Panc1 (cell line): ENCODE measurements at places on chromosomes 13 and 19. TPM values are rescaled to one million over a fixed set of nuclear protein-coding genes. Genes with fewer than 3 reads are reported as not detected.

Gene AMER2
- not detected for total RNA-seq

Gene GARIN5B
- not detected for total RNA-seq

Gene NPHS1
- 0.67 TPM for total RNA-seq

Gene CEACAM16
- total RNA-seq = not detected

Gene NLRP4
- total RNA-seq = not detected

Gene PBX4
- total RNA-seq = 8.3 TPM

Gene LGALS7B
- 3.6 TPM for total RNA-seq

Gene ZNF682
- total RNA-seq = 4.5 TPM

Gene NUFIP1
- total RNA-seq = 6.6 TPM

Gene LDLR
- 203 TPM for total RNA-seq

Gene MED25
- 52.4 TPM for total RNA-seq

Gene NFKBIB
- total RNA-seq = 185 TPM

Gene DENND1C
- total RNA-seq = 0.39 TPM

Gene ZNF112
- total RNA-seq = 4.3 TPM

Gene EDNRB
- 0.18 TPM for total RNA-seq

Gene ZSCAN5A
- 13.8 TPM for total RNA-seq

Gene MCF2L
- total RNA-seq = 0.57 TPM

Gene CYP4F2
- 0.21 TPM for total RNA-seq

Gene PTPRS
- 85.4 TPM for total RNA-seq

Gene GFY
- total RNA-seq = not detected

Gene TRPM4
- total RNA-seq = 19.4 TPM

Gene FGF14
- 0.03 TPM for total RNA-seq

Gene CEACAM3
- total RNA-seq = not detected

Gene NCR1
- total RNA-seq = not detected

Gene MYDGF
- 78.1 TPM for total RNA-seq

Gene SYDE1
- 47.7 TPM for total RNA-seq

Gene OR7D2
- not detected for total RNA-seq

Gene KLK4
- total RNA-seq = not detected

Gene ZNF100
- total RNA-seq = 12.1 TPM

Gene NKPD1
- 0.05 TPM for total RNA-seq

Gene ZNF536
- 0.05 TPM for total RNA-seq

Gene ZNF543
- 10.8 TPM for total RNA-seq

Gene NXNL1
- total RNA-seq = not detected

Gene FAM83E
- total RNA-seq = 1.0 TPM

Gene TTYH1
- total RNA-seq = 0.62 TPM

Gene MEIS3
- total RNA-seq = 11.3 TPM

Gene OR7A5
- total RNA-seq = not detected

Gene CD79A
- total RNA-seq = 0.59 TPM

Gene EXOC3L2
- 0.08 TPM for total RNA-seq

Gene ANGPTL8
- not detected for total RNA-seq

Gene CDC42EP5
- total RNA-seq = 7.1 TPM

Gene BRCA2
- 8.4 TPM for total RNA-seq

Gene SPTBN4
- 1.2 TPM for total RNA-seq

Gene CYP4F11
- total RNA-seq = 0.21 TPM

Gene DUXA
- not detected for total RNA-seq

Gene ZNF763
- 0.39 TPM for total RNA-seq

Gene SERP2
- 0.18 TPM for total RNA-seq
